HS-27A (cell line): ENCODE measurements at places on chromosomes 6 and 20.

- DNase-seq: no peak
These were observed 27.1 kb downstream of the FOXP4 start for GRCh38 chr6:41573276-41573675.

- DNase-seq: peak; percentile 71
These were observed 38.9 kb upstream of the PMEPA1 start for GRCh38 chr20:57748601-57749130.

- DNase-seq: no peak
These were observed 135.2 kb upstream of the PREP start for GRCh38 chr6:105537981-105538578.

GRCh38 chr6:21459641-21460040 lies 133.9 kb upstream of the SOX4 start:
- DNase-seq: no peak

DNA sequence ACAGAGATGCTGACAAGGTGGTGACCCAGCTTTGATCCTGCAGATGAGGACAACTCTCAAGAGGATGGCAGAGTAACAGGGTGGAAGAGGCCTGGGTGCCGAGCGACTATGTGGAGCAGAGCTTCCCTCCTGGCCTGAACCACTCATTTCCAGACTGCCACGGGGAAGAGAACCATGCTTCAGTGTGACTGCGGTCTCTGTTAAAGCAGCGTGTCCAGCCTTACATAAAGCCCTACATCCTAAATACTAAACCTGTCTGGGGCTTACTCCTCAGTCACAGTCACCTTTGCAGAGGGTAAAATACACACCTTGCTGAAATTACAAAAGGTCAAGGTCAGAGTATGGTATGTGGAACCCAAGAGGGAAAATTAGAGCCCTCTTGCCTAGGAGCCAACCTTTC lies 312.9 kb downstream of the CDC5L start:
- no peak for DNase-seq

GRCh38 chr6:118350881-118351430 lies 197.1 kb upstream of the PLN start:
- no peak for DNase-seq

DNA sequence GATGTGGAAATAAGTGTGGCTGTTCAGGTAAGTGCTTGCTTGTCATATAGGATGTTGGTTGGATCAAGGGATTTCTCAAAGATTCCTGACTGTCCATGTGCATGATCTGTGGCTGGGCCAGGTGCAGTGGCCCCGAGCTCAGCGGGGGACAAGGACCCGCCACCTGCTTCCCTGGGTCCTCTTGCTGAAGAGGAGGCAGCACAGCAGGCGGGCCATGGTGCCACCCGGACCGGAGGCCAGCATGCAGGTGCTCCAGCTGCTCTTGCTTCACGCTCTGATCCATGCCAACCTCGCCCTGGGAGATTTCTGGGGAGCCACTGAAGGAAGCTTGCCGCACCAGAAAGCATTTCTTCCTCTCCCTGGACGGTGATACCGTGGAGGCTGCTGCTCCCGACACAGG lies 173.8 kb downstream of the HIVEP2 start:
- DNase-seq: no peak
